ENCODE measurements at places on chromosomes 1 and 21.

DNA sequence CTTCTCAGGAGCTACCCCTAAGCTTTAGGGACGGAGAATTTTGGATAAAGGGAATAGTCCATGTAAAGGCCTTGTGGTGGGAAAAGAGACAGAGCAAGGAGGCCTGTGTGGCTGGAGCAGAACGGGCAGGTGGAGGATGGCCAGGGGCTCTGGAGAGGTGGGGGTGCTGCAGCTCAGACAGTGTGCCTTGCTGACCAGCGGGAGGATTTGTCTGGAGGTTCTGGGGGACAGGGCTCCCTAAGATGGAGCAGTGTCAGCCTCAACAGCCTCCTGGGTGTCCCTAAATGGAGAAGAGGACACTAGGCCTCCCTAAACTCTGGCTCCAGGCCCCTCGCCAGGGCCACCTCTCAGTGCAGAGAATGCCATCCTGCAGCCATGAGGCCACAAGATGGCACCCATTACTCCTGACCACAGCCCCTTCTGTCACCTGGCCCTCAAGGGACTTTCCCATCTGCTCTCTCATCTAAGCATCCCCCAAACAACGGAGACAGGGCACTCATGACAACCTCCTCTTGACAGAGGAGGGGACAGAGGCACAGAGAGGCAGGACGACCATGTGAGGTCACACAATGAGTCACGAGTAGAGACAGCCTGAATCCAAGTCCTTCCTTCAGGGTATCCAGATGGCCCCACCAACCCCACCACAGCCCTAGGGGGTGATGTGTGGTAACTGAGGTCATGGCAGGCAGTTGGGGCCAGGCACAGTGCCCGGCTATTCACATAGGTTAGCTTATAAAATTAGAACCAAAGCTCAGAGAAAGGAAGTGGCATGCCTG is 94.7 kb downstream of the DMRTB1 start:
- DNase-seq, result no peak

DNA sequence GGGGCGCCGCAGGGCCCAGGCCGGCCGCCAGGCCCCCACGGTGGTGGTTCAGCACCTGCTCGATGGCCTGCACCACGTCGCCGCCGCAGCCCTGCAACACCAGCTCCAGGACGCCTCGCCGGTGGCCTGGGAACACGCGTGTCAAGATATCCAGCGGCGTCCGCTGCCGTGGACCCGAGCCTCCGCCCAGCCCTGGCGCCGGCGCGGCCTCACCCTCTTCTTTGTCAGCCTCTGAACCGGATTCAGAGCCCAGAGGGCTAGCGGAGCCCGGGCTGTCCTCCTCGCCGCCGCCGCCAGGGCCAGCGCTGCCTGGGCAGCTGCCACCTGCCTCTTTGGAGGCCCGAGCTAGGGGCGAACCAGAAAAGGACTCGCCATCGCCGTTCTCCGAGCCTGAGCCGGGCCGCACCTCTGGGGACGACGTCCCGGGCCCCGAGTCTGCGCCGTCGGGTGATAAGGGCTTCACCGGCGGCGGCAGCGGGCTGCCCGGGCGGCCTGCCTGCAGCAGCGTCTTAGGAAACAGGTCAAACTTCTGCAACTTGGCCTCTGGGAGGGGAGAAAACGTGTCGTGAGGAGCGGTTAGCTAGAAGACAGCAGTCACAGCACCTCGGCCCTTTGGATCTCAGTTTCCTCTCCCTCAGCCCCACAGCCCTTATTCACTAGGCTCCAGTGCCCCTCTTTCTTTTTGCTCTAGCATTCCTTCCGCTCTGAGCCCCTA is 3.9 kb downstream of the DMRTA2 start:
- DNase-seq, result no peak

GRCh38 chr21:42580793-42581321 is 67.2 kb downstream of the SLC37A1 start:
- no peak for DNase-seq

DNA sequence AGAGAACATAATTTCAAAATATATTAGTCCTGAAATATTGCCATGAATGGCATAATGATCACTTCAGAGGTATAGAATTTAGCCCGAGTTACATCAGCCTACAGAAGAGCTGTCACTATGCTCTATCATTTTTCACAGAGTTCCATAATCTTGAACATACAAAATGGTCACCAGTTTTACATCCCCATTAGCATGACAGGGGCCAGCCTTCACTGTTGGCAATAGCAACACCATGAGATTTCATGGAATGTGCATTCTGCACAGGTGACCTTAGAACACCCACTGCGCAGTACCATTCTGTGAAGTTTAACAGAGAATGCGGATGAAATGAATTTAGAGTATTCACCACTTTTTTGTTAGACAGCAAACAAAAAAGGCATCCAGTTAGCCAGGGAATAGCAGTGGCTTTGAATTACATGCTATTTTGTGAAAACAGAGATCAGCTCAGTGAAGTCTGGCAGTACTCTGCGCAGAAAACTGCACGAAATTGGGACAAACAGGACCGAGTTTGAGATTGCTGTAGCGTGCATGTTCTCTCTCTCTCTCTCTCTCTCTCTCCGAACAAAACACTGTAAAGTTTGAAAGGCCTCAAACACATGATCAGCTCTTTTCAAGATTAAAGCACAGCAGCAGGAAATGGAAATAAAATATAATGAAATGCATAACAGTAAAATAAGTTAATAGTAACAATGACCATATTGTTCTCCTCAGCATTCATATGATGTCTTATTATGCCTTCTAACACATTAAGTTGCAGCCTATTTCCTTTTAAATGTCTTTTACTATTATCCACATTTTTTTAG is 349.3 kb downstream of the USH2A start:
- no peak for DNase-seq

GRCh38 chr1:77175230-77175844 is 43.9 kb downstream of the PIGK start:
- no peak for DNase-seq

- no peak for DNase-seq
These were observed 97.2 kb downstream of the WDR4 start for GRCh38 chr21:42781971-42782722.

DNA sequence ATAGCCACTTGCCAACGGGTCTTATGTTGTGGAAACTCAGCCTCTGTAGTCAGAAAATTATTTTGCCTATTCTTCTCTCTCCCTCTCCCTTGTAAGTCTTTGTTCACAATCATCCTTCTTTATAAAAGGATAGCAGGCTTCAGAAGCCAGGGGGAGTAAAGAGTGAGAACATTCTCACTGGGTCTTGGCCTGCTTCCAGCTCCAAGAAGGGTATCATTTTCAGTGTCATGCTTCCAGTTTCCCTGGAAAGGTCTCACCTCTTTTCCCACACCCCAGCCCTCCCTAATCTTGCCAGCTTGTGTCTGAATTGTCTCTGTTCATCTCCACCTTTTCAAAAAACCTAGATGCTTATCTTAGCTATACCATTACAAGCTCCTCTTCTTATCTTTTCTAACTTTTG is 346.2 kb upstream of the LRRC7 start:
- DNase-seq, result no peak

- no peak for DNase-seq
These were observed 20.0 kb upstream of the KLHDC8A start for GRCh38 chr1:205376739-205377138.

DNA sequence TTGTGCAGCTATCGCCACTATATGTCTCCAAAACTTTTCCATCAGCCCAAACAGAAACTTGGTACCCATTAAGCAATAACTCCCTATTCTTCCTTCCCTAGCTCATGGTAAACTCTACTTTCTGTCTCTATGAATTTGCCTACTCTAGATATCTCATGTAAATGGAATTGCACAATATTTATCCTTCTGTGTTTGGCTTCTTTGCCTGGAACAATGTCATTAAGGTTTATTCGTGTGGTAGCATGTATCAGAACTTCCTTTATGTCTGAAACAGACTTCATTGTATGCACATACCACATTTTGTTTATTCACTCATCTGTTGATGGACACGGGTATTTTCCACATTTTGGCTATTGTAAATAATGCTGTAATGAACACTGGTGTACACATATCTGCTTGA is 40.7 kb upstream of the CD34 start:
- no peak for DNase-seq

DNA sequence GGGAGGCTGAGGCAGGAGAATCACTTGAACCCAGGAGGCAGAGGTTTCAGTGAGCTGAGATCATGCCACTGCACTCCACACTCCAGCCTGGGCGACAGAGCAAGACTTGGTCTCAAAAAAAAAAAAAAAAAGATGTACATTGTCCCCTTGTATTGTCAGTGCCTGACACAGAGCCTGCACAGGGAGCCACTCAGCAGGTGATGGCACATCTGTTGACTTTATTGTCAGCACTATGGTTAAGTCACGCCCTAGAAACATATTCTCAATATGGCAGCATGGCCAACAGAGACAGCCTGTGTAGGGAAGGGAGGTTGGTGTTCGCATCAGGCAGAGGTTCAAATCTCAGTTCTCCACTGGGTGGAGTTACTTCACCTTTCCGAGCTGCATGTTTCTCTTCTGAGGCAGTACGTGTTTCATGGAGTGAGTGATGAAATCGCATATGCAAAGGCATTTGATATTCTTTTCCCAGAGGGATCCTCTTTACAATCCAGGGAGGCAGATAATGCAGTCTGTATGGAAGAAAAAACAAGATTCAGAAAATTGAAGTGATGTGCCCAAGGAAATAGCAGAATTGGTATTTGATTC is 20.6 kb downstream of the LAMC2 start:
- no peak for DNase-seq

- DNase-seq, result no peak
These were observed 34.2 kb upstream of the ABCD3 start for GRCh38 chr1:94383966-94384408.

Data from stimulated activated CD4-positive, alpha-beta T cell treated with anti-CD3 and anti-CD28 coated beads, Interleukin-15, amount 100 ng/mL, for 48 hours (primary cell).